ENCODE measurements at places on chromosomes 2 and 18.

- no peak overlapping the region for H3K4me3 ChIP-seq
- peaks cover 31% of the 10 kb centered on the region for H3K4me1 ChIP-seq
- H3K27me3 ChIP-seq: no peaks in the 10 kb centered on the region
- H3K36me3 ChIP-seq: no peaks in the 10 kb centered on the region
- H3K27ac ChIP-seq: peak overlapping the region; percentile 58
Measured at GRCh38 chr2:20568501-20569463, 82.1 kb downstream of the HS1BP3 start.

GRCh38 chr18:69680123-69680522 is 267.6 kb downstream of the CD226 start:
- H3K27ac ChIP-seq: no peak overlapping the region
- H3K4me1 ChIP-seq: no peaks in the 10 kb centered on the region
- H3K36me3 ChIP-seq: no peaks in the 10 kb centered on the region
- no peak for DNase-seq
- H3K27me3 ChIP-seq: no peaks in the 10 kb centered on the region

DNA sequence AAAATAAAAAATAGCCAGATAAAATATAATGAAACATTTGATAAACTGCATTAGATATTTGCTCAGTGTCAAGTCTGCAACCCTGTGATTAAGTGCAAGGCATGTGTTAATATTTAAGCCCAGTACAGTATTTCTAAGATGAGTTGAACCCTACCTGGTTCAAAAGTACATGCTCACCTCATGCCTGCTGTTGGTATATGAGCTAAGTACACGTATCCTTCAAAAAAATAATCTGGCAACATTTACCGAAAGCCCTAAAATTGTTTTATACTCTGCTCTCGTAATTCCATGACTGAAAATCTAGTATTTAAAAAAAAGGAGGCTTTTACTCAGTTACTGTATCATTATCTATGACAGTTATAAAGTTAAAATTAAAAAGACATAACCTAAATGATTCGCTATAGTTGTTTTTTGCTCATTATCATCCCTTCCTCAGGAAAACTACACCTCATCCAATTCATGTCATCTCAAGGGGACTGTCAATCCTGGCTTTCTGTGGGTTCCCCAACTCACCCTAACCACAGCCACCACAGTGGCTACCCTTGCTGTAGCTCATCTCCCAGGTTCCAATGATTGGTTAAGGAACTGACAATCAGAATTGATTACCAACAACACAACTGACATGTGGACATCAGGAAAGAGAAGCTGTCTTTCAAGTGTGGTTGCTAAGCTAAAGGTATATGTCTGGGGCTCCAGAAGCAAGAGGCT is 10.6 kb downstream of the TLK1 start:
- H3K27ac ChIP-seq: no peak overlapping the region
- H3K27me3 ChIP-seq: no peaks in the 10 kb centered on the region
- H3K4me3 ChIP-seq: no peak overlapping the region
- no peak for DNase-seq
- H3K4me1 ChIP-seq: no peaks in the 10 kb centered on the region

DNA sequence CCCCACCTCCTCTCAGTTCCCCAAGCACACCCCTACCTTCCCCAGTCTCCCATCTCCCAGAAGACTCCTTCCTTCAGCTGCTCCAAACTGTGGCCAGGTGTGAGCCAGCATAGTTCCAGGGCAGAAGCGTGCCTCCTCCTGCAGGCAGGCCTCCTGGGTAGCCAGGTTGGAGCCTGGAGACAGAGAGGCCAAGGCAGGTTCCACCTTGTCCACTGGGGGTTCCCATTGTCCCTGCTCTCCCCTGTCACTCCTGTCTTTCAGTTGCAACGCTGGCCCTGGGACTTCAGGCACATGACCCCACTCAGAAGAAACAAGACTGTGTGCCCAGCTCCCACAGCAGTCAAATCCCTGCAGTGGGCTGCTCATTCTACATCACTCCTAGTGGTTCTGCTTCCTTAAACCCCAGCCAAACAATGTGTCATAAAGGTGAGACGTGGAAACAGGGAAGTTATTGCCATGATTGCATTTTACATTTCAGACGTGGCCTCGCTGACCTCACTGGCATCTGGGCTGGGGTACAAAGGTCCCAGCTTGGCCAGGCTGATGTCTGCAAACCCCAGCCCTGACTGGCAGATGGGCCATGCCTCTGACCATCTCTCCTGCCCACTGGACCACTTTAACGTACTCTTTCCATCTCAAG is 96.5 kb upstream of the BOD1L2 start:
- no peak for DNase-seq
- no peak overlapping the region for H3K4me3 ChIP-seq
- no peaks in the 10 kb centered on the region for H3K27me3 ChIP-seq
- H3K36me3 ChIP-seq: no peaks in the 10 kb centered on the region
- H3K27ac ChIP-seq: no peak overlapping the region

DNA sequence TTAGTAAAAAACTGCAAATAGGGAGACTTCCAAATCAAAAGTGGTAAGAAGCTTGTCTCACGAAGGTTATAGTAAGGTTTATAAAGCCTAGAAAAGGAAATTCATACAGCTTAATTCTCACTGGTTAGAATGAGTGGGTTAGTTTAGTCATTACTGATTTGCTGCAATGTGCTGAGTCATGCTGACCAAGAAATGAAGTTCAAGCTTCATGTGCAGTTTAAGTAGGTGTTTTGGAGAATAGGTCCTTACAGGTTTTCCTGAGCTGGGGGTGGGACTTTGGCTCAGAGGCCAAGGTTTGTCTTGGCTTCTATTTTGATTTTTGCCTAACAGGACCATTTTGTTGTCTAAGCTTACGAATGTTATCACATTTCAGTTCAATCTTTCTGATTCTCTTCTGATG is 15.1 kb downstream of the CLIP4 start:
- peak overlapping the region; percentile 31 for H3K4me3 ChIP-seq
- DNase-seq: peak; percentile 88
- no peaks in the 10 kb centered on the region for H3K27me3 ChIP-seq
- peak overlapping the region; percentile 85 for H3K27ac ChIP-seq
- H3K4me1 ChIP-seq: peaks cover 18% of the 10 kb centered on the region
- H3K36me3 ChIP-seq: peaks cover 20% of the 10 kb centered on the region

DNA sequence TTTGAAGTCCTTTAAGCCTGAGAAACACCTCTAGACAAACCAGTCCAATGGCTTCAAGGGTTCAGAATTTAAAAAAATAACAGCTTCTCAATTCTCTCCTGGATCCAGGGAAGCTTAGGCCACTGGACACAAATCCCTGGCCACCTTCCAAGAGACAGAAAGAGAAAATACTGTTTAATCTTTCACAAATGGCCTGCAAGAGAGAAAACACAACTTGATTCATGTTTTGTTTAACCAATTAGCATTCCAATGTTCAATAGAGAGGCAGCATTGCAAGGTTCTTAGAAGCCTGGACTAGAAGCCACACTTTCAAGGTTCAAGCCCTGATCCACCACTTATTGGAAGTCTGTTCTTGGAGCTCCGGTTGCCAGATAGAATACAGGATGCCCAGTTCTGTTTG is 109.0 kb upstream of the PARD3B start:
- no peak overlapping the region for H3K27ac ChIP-seq
- H3K4me3 ChIP-seq: no peak overlapping the region
- H3K36me3 ChIP-seq: no peaks in the 10 kb centered on the region
- H3K4me1 ChIP-seq: no peaks in the 10 kb centered on the region
- DNase-seq: no peak
- peaks cover 3% of the 10 kb centered on the region for H3K27me3 ChIP-seq

- H3K27ac ChIP-seq: no peak overlapping the region
- DNase-seq: no peak
- H3K27me3 ChIP-seq: no peaks in the 10 kb centered on the region
- no peaks in the 10 kb centered on the region for H3K4me1 ChIP-seq
- H3K36me3 ChIP-seq: no peaks in the 10 kb centered on the region
- H3K4me3 ChIP-seq: no peak overlapping the region
Measured at GRCh38 chr2:161088658-161089350, 71.4 kb upstream of the TANK start.

DNA sequence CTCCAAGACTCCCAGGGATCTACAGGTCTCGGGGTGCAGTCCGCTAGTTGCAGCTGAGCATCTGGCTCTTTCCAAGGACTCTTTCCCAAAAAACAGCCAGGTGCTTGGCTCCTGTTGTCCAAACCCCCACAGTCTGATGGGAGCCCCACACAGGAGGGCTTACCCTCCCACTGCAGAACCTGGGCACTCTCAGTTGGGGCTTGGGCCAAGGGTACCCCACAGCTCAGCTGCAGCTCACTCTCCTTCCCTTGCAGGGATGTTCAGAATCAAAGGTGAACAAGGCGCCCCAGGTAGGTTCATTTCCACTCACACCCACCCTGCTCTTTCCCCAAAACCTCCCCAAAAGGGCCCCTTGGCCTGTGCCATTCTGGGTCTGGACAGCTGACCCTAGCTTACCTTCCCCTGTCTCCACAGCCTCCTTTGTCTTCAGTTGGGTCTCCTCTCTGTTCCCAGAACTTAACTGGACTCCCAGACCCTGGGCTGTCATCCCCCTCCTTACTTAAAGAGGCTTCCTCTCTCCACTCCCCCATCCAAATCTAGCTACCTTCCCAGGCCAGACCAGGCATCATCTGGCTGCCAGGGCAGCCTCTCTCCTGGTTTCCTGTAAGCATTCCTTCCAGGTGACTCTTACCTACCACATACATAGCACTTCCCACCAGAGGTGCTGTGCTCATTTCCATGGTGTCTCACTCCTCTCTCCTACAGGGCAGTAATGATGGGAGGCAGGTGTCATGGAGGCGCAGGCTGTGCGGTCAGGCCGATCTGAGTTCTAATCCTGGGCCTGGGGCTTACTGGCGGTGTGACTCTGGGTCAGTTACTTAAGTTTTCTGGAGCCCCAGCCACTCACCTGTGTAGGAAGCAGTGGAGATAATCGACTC is 29.5 kb downstream of the MARCO start:
- DNase-seq: no peak
- no peak overlapping the region for H3K27ac ChIP-seq
- H3K27me3 ChIP-seq: no peaks in the 10 kb centered on the region
- no peaks in the 10 kb centered on the region for H3K36me3 ChIP-seq

GRCh38 chr2:147515213-147515612 is 329.6 kb upstream of the ACVR2A start:
- no peak for DNase-seq
- H3K27me3 ChIP-seq: no peaks in the 10 kb centered on the region
- no peak overlapping the region for H3K4me3 ChIP-seq

- no peak overlapping the region for H3K4me3 ChIP-seq
- H3K36me3 ChIP-seq: no peaks in the 10 kb centered on the region
- no peak overlapping the region for H3K27ac ChIP-seq
- no peaks in the 10 kb centered on the region for H3K4me1 ChIP-seq
Measured at GRCh38 chr2:103435010-103435409, 673.2 kb downstream of the TMEM182 start.

DNA sequence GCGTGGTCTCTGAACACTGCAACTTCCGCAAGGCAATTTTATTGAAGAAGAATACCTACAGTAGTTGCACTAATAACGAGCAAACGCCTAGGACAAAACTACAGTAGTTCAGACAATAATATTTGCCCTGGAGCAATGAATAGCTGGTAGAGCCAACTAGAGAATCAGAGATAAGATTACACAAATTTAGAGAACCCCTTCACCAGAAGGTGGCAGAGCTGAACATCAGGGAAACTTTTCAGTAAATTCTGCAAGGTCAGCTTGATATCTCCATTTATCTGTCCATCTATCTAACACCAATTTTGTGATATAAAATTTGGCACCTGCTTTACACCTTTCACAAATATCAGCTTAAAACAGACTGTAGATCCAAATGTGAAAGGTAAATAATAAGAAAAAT is 43.8 kb downstream of the CDH19 start:
- peak; percentile 6 for DNase-seq
- H3K4me1 ChIP-seq: no peaks in the 10 kb centered on the region
- no peak overlapping the region for H3K27ac ChIP-seq
- H3K27me3 ChIP-seq: no peaks in the 10 kb centered on the region
- H3K36me3 ChIP-seq: no peaks in the 10 kb centered on the region
- no peak overlapping the region for H3K4me3 ChIP-seq

DNA sequence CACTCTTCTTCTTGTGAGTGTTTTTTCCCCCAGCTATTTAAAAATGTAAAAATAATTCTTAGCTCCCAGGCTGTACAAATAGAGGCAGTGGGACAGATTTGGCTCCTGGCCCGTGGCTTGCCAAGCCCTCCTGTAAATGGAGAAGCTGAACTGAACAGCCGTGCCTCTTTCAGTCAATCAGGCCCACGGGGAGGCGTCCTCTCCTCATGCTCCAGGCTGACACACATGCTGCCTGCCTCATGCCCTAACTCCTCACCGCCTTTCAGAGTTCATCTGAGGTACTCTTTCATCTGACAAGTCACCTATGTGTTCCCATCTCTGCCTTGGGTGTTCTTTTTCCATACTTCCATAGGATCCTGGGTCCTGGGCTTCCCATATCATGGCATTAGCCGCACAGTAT is 58.9 kb downstream of the BMP10 start:
- DNase-seq: no peak
- H3K4me3 ChIP-seq: no peak overlapping the region
- H3K27me3 ChIP-seq: peaks cover 2% of the 10 kb centered on the region

DNA sequence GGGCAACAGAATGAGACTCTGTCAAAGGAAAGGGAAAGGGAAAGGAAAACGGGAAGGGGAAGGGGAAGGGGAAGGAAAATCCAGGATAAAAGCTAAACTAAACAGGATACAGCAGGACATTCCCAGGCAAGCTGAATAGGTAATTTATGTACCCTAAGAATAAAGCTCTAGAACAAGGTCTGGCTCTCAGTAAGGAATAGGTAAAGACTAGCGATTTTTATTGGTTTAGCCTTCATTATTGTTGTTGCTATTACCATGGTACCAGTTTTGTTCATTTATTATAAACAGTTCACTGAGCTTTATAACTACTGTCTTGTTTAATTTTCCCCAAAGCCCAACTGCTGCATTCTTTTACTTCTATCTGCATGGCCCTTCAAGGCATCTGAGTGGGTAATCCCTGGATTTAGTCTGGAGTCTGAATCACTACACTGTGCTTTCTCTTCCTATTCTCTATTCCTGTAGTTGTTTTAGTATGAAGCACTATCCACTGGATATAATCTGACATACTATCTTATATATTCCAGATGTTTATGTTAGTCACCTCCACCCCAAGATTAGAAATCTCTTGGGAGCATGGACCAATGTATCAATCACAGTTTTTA is 127.1 kb upstream of the TANK start:
- no peak overlapping the region for H3K27ac ChIP-seq
- no peaks in the 10 kb centered on the region for H3K27me3 ChIP-seq
- DNase-seq: no peak
- H3K4me1 ChIP-seq: peaks cover 16% of the 10 kb centered on the region
- no peaks in the 10 kb centered on the region for H3K36me3 ChIP-seq

- no peaks in the 10 kb centered on the region for H3K4me1 ChIP-seq
- no peak for DNase-seq
- H3K27ac ChIP-seq: no peak overlapping the region
- H3K27me3 ChIP-seq: no peaks in the 10 kb centered on the region
- H3K4me3 ChIP-seq: no peak overlapping the region
Measured at GRCh38 chr18:13470516-13471197, 252.1 kb downstream of the LDLRAD4 start.

GRCh38 chr2:156625360-156626170 is 189.4 kb downstream of the GPD2 start:
- no peak overlapping the region for H3K27ac ChIP-seq
- no peaks in the 10 kb centered on the region for H3K36me3 ChIP-seq
- H3K27me3 ChIP-seq: no peaks in the 10 kb centered on the region
- no peak overlapping the region for H3K4me3 ChIP-seq
- DNase-seq: no peak

Measured in astrocyte (in vitro differentiated cells and primary cell).